ENCODE measurements at places on chromosomes 1 and 21. TPM values are rescaled to one million over a fixed set of nuclear protein-coding genes. Genes with fewer than 3 reads are reported as not detected.

- no peak for DNase-seq
Measured at GRCh38 chr1:226749467-226749866, 10.4 kb upstream of the ITPKB start.

- DNase-seq, result no peak
Measured at GRCh38 chr21:29938776-29939103, 1.1 kb downstream of the GRIK1 start.

RNF115 gene
- total RNA-seq, result 16.6 TPM

DNA sequence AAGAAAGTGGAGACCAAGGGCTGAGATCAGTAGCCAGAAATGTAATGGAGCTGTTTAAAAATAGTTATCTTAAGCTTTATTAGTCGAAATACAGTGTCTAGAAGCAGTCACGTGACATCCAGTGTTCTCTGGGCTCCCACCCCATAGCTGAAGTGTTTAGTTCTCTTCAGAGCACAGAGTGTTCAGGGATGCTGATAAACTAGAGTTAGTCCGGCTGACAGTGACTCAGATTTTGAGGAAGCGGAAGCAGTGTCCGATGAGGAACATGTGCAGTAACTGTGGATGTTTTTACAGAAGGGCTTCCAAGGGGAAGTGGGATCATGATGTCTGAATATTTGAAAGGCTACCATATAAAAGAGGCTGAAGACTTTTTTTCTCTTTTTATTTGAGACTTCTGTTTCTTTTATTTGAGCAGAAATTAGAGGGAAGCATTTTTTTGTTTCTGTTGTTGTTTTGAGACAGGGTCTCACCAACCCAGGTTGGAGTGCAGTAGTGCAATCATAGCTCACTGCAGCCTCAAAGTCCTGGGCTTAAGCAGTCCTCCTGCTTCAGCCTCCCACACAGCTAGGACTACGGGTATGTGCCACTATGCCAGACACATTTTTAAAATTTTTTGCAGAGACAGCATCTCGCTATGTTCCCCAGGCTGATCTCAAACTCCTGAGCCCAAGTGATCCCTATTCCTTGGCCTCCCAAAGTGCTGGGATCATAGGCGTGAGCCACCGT, 124.2 kb downstream of the GALNT2 start:
- no peak for DNase-seq

DNA sequence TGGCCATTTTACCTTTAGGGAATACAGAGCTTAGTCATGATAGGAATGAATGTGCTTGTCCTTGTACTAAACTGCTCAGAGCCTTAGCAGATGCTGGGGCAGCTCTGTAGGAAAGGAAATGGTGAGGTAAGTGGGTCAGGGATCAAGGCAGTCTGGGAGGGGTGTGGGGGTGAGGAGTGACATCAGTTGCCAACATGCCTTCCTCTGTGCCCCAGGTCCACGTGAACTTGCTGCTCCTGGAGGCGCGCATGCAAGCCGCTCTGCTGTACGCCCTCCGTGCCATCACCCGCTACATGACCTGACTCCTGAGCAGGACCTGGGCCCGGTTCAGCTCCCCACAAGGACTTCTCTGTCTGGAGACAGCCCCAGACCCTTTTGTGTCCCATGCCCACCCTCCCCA, 21.2 kb downstream of the SESN2 start:
- DNase-seq, result no peak

CYP4Z1 gene
- not detected for total RNA-seq

GRHL3 gene
- total RNA-seq, result 2.3 TPM

STUM gene
- 1.9 TPM for total RNA-seq

DNA sequence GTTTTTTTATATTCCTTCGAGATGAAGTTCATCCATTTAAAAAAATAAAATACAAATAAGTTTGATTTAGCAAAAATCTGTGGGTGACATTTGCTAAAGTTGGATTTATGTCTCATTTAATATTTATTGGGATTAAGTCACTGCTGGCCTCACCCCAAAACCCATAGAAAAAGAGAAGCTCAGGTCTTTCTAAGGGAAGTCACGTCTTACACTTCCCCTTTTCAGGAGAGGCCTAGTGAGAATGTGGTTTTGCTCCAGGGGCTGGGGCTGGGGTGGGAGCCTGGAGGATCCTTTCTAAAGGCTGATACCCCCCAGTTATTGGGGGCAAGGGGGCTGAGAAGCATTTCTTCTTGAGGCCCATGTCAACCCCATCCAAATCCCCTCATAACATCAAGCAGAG, 300.3 kb downstream of the DSCAM start:
- no peak for DNase-seq

DNA sequence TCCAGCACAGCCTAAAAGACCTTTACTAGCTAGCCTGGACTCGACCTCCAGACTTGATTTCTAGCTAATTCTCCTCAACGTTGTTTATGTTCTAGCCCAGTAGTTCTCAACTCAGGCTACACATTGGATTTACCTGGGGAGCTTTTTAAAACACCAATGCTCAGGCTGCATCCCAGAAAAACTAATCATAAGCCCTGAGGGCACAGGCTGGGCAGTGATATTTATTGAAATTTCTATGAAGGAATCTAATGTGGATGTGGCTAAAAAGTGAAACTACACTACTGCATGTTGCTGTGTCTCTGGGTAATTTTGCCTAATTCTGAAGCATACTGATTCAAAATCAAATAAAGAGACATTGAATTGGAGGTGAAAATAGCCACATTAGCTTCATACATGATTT, 479.4 kb downstream of the KCNT2 start:
- DNase-seq, result no peak

CD48 gene
- not detected for total RNA-seq

- peak; percentile 52 for DNase-seq
Measured at GRCh38 chr1:241985787-241986186, 13.1 kb downstream of the MAP1LC3C start.

GRCh38 chr1:22154626-22155025, 11.7 kb upstream of the WNT4 start:
- no peak for DNase-seq

GRCh38 chr1:34781844-34782391, 904 bp downstream of the GJB3 start:
- DNase-seq, result peak; percentile 18

RAD54L gene
- total RNA-seq, result 30.6 TPM

GRCh38 chr1:19156676-19157075, 53.4 kb downstream of the UBR4 start:
- DNase-seq, result no peak

DNA sequence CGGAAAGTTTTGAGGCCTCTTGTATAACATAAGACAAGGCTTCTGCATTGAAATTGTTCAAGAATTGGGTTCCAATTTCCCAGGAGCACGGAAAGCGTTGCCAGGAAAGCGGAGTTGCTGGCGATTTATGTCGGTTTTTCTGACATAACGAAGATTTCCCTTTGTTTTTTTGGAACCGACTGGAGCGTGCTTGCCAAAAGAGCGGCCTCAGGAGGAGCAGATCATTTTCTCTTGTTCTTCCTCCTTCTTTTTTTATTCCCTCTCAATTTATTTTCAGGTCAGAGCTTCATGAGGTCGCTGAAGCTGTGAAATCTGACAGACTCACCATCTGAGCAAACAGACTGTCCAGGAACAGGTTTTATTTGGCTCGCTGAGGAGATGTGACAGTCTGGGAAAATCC, 275.5 kb downstream of the CAMTA1 start:
- DNase-seq, result no peak

DNA sequence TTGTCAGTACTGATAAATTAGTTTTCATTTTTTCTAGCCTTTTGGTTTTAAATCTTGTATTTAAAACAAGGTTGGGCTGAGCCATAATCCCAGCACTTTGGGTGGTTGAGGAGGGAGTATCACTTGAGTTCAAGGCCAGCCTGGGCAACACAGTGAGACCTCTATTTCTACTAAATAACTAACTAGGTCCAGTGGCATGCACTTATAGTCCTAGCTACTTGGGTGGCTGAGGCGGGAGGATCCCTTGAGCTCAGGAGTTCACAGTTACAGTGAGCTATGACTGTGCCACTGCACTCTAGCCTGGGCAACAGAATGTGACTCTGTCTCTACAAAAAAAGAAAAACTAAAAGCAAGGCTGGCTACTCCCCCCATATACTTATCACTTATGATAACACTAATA, 21.5 kb upstream of the TTC39A start:
- no peak for DNase-seq

DNA sequence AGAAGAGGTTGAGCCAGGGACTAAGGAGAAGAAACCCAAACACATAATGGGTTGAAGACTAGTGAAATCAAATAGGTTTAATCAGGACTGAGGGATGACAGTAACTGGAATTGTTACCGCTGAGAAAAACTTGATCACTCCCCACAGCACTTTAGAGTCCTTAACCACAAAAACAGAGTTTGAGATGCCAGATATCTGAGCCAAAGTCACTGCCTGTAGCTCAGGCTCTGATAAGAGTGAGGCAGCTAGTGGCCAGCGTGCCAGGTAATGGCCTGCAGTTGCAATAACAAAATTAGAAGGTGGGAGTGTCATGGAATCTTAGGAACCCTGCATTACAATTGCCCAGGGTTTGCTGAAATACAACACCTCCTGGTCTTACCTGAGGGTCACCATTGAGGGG, 48.0 kb downstream of the PRKAB2 start:
- DNase-seq, result no peak

- DNase-seq, result peak; percentile 66
Measured at GRCh38 chr21:41419921-41420862, 5.8 kb upstream of the MX1 start.

DNA sequence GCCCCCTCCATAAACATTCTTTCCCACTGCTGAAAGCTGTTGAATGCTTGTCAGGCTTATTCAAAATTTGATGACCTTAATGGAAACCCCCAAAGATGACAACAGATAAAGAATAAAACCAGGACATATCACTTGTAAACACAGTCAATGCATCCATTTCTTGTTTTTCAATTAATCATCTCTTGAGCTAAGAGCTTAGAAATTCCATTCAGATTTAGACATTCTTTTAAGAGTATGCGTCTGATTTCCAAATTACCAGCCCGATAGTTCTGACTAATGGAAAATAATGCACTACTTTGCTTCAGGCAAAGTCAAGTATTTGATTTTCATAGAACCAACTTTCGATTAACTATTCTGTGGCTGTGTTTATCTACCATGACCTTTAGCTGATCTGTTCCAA, 100.6 kb upstream of the RUNX1 start:
- no peak for DNase-seq

REN gene
- not detected for total RNA-seq

GRCh38 chr1:15410884-15411245, 1.2 kb downstream of the EFHD2 start:
- DNase-seq, result no peak

GRCh38 chr1:30930631-30931173, 22.1 kb upstream of the SDC3 start:
- DNase-seq, result no peak

DNA sequence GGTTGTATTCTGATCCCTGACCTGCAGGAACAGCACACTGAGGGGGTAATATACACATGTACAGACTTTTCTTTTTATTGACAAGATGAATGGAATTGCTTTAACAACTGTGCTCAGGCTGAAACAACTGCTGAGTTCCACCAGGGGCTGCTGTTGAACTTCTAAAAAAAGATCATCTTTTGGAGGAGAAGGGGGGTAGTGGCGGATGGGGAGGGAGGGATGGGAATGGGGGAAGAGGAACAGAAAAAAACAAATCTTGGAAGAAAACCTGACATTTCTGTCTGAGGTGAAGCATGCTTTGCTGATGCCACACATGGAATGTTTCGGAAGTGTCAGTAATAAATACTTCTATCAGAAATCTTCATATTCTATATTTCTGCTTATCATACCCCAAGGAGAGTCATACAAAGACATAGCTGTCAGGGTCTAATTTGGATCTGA, 75.0 kb downstream of the RWDD3 start:
- peak; percentile 33 for DNase-seq

THEM5 gene
- not detected for total RNA-seq

DNA sequence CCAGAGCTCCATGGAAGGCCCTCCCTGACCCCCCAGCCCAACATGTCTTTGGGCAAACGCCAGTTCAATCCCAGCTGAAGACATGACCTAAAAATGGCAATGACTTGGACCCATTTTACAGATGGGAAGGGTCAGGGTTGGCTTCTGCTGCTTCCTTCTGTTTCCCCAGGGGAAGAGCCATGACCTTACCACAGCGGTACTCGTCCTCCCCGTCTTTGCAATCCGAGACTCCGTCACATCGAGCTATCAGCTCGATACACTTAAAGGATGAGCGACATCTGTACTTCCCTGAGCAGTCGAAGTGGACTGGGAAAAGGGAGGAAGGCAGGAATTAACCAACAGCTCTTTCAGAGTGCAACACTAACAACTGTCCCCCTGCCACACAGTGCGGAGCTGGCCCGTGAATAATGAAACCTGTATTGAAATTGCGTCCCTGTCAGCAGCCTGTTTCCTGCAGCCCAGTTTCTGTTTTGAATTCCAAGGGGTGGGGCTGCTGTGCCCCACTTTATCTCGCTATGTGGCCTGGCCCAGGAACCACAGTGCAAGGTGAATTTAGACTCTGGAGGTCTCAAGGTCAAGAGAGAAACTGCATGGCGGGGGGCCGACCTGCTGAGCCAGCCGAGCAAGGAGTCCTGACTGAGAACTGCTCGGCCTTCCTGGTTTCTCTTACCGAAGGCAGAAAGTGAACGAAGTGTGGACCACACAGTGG, 7.0 kb downstream of the TMPRSS3 start:
- peak; percentile 51 for DNase-seq

FCRL5 gene
- total RNA-seq, result not detected

DNA sequence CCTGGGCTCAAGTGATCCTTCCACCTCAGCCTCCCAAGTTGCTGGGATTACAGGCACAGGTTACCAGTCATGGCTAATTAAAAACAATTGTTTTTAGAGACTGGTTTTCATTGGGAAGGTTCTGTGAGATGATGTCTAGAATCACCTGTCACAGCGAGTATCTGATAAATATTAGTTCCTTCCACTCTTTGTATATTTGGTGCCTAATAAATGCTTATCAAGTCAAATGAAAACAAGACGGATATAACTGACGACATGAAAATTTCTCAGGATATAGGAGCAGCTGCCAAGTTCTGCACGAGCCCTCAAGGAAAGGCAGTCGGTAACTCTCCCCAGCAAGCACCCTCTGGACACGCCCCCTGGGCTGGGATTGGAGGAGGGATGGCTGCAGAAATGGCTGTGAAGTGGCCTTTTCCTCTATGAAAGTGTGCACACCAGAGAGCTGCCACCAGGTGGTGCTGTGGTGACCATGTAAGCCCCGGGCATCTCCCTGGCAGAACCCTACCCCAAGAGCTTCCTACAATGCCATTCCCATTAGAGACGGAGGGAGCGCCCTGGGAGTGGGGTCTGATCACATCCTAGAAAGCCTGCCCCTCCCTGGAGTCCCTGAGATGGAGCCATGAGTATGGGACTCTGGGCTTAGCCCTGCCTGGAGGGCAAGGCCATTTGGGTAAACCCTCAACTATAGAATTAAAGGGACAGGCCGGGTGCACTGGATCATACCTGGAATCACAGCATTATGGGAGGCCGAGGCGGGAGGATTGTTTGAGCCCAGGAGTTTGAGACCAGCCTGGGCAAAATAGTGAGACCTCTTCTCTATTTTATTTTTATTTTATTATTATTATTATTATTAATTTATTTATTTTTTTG, 50.9 kb downstream of the HTR6 start:
- peak; percentile 90 for DNase-seq

DNA sequence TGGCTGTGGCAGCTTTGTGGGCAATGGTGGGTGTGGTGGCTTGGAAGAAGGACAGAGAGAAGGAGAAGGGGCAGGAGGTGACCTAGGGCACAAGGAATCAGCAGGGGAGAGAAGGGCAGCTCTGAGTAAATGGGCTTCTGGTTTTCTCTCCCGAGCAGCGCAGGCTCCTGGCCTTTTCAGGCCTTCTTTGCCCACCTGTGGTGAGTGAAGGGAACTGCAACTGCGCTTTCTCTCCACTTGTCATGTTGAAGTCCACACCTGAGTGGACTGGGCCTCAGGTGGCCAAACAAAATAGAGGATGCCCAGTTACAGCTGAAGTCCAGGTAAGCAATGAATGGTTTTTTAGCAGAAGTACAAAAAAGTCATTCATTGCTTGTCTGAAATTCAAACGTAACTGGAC, 29.4 kb upstream of the KCNA10 start:
- peak; percentile 41 for DNase-seq
